ENCODE measurements at places on chromosomes 4 and X.

DNA sequence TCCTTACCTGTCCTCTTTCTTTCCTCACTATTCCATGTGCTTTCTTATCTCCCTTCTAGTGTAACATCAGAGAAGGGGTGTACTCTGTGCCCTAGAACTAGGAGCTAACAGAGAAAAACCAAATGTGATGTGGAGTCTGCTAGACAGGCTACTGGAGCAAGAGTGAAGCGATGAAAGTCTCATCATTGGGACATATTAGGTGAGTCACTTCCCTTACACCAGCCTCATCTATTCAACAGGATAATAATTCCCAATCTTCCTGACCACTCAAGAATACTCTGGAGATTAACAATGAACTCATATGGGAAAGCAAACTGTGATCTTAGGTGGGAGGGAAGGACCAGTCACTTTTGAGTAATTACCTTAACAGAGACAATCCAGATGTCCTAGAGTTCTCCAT is 58.1 kb downstream of the RAB40A start:
- no peak for DNase-seq

DNA sequence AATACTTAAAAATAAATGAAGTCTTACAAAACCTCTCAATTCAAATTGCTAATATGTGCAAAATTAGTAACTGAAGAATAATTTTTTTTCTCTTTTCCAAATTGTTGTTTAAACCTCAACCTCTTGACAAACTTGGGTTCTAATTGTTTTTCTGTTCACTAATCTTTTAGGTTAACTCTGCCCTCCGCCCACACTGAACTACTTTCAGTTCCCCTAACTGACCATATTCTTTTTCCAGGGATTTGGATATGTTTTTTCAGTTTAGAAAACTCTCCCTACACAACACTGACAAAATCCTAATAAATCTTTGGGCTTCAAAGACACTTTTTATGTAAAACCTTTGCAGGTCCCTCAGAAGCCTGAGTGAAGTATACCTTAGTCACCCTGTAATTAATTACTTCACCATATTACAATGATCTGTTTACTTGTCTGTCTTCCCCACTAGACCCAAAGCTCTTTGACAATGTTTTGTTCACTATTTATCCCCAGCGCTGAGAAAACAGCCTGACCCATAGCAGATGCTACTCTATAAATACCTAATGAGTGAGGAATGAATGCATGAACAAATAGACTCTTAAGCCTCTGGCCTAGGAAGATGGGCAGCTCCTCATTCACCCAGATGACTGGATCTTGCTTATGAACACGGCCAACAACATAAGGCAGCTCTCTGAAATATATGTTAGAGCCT is 134.9 kb downstream of the MAML3 start:
- no peak for DNase-seq

DNA sequence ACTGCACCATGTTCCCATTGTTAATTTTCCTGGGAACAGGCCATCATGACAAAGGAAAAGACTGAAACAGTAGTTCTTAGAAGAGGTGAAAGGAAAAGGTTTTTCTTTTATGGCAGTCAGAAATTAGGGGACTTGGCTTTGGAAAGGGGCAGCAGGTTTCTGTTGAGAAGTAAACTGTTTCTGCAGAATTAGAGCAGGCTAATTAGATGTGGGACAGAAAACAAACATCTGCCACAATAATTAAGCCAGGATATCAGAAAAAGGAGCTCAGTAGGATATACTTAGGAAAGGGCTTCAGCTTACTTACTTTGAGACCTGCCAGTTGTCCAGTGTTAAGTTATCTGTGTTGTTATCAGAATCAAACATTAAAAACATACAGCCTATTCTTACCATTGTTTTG is 36.7 kb upstream of the STPG2 start:
- DNase-seq, result no peak

- DNase-seq, result no peak
These were observed 8.9 kb upstream of the NAP1L5 start for GRCh38 chr4:88706574-88706973.

Measured in stimulated activated CD4-positive, alpha-beta T cell treated with anti-CD3 and anti-CD28 coated beads, Interleukin-1b, Interleukin-23, amount 100 ng/mL, for 24 hours (primary cell).